Adipocyte (in vitro differentiated cells): ENCODE measurements at places on chromosomes 5 and 9.
A peak's percentile ranks its signal among the peaks of the same experiment; 100 is the strongest.

DNA sequence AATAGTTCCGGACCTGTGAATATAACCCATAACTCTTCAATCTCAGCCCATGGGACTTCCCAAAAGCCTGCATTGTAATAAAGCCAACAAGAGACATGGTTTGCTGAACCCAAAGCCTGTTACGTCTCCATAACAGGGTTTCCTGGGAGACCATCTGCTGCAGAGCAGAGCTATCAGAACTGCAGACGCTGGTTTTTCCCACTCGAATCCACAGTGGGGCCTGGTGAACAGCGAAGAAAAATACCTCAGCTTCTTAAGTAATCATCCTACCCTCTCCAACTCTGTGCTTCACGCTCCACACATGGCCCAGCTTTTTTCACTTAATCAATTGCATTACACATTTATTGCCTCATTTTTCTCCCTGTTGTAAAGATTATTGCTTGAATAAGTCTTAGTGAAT, 409.5 kb upstream of the GRIA1 start:
- DNase-seq = no peak

DNA sequence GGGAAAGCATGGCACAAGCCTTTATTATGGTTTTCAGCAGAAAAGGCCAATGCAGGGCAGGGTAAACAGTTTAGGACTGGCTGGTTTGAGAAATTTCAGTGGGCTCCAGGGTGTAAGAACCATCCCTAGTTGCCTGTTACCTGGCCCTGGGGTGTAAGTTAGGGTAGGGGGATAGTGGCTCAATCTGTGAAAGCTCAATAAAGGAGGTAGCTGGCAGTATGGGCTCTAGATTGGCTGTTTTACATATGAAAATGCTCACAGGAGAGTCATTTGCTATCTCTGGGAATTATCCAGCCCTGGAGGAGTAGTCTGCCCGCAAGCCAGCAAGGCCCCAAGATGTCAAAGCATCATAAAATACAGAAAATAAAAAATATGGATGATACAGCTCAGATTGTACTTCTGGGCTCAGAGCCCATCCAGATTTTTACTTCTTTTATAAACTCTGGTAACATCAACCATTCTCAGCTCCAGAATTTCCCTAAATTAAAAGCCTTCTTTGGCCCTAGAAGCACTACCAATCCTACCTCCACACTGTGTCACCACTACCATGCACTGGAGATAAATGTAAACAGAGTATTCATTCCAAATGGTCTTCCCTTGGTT, 31.1 kb downstream of the SSBP2 start:
- no peak for DNase-seq

DNA sequence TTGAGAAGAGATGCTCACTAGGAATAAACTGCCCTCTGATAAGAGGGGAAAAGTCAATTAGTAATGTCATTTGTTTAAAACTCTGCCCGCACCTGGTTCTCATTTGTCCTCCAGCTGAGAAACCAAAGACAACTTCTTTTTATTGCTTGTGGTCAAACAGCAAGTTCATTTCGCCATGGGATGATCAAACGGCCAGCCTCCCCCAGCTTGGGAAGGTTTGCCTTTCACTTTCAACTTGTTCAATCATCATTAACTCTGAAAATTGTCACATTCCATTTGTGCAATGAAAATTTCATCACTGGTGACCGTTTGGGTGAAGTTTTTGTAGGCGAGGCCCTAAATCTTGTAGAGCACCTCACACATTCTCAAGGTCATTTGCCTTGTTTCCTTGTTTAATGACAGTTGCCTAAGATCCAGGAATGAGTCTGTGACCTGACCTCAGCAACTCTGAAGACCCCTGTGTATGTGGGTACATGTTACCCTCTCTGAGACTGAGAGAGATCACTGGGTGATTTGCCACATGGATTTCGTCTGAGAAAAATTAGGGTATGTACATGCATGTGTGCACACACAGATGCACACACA, 117.7 kb downstream of the MARCHF3 start:
- no peak for DNase-seq

DNA sequence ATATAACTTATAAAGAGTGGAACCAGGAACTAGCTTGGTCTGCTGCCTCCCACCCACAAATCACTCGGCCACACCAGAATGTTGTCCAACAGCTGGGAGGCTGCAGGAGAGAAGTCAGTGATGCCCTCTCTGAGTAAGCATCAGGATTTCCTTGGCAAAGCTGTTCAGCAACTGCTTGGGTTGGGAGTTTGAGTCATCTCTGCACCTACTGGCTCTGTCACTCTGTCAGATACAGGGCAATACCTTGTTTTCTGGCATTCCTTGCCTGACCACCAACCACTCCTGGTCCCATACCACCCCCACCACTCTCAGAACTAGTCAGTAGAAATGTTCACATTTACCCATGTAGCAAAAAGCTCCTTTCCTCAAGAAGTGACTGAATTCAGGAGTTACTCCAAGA, 36.8 kb upstream of the GCNT4 start:
- no peak for DNase-seq

DNA sequence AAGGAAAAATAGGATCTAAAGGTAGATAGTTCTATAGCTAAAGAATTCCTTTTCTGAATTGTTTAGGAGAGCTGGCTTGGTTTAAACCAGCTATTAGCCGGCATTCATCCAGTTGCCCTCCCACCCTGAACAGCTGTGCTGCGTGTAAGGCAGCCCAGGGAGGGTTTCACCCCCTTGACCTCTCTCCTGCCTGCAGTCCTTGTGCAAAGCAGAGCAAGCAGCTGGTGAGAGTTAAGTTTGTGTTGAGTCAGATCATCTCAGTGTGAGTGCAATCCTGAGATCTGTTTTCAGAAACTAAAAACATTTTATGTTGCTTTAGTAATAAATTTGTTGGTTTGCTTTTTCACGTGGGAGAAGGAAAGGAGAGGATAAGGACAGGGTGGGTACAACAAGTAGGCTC, 13.0 kb downstream of the SLC25A25 start:
- peak; percentile 95 for DNase-seq
